Parietal lobe (tissue), 2 donors: ENCODE measurements at places on chromosomes 7 and 10. TPM values are rescaled to one million over a fixed set of nuclear protein-coding genes. Genes with fewer than 3 reads are reported as not detected.

LIPJ gene
- total RNA-seq = 3.8 TPM

ODAD2 gene
- total RNA-seq = 1.3 TPM

CLRN3 gene
- total RNA-seq = not detected

OR13A1 gene
- 0.63 TPM for total RNA-seq

ETV1 gene
- total RNA-seq = 68.2 TPM

TBL2 gene
- total RNA-seq = 25.4 TPM

CHN2 gene
- 126 TPM for total RNA-seq

DPP6 gene
- 88.6 TPM for total RNA-seq

ASB10 gene
- total RNA-seq = not detected

OPN4 gene
- not detected for total RNA-seq

HOXA4 gene
- not detected for total RNA-seq

NRAP gene
- not detected for total RNA-seq

AKR1C8 gene
- total RNA-seq = not detected

CDC14C gene
- not detected for total RNA-seq

VIM gene
- total RNA-seq = 267 TPM

FKBP6 gene
- not detected for total RNA-seq

SFTPA1 gene
- not detected for total RNA-seq

RBP4 gene
- total RNA-seq = 5.6 TPM

GIMAP8 gene
- 1.3 TPM for total RNA-seq

CD36 gene
- total RNA-seq = 12.2 TPM

SLC16A9 gene
- total RNA-seq = 9.4 TPM

VAX1 gene
- total RNA-seq = 2.5 TPM

WDR86 gene
- 121 TPM for total RNA-seq

ENTPD1 gene
- total RNA-seq = 8.8 TPM

DKK1 gene
- 2.5 TPM for total RNA-seq

TBX20 gene
- total RNA-seq = not detected

GPR85 gene
- total RNA-seq = 156 TPM

CALML3 gene
- total RNA-seq = not detected

ADK gene
- total RNA-seq = 42.6 TPM

LRRC18 gene
- total RNA-seq = not detected

NEUROG3 gene
- total RNA-seq = not detected

TAS2R3 gene
- 24.1 TPM for total RNA-seq

PNLIPRP2 gene
- total RNA-seq = not detected
